ENCODE measurements at places on chromosomes 5 and 9. TPM values are rescaled to one million over a fixed set of nuclear protein-coding genes. Genes with fewer than 3 reads are reported as not detected.

DNA sequence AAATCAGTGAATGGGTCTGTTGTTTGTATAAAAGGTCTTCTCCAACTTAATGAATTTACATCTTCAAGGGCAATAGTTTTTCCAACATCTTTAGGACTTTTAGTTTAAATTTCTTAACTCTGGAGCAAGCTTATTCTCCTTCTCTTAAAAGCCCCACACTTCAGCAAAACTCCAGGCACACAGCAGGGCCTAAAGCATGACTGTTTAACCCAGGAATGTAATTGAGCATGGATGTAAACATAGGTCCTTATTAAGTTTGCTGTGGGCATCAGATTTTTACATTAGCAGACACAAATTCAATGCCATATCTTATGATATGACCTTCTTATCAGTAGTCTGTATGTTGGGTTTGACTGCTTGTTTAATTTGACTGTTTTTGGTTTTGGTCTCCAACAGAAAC, 78.9 kb downstream of the ABCA1 start:
- no peak for DNase-seq

- no peak for DNase-seq
These were observed 21.6 kb downstream of the LNPEP start for GRCh38 chr5:96957254-96958049.

GRCh38 chr9:35406183-35406959, 83.5 kb upstream of the RUSC2 start:
- no peak for DNase-seq

DNA sequence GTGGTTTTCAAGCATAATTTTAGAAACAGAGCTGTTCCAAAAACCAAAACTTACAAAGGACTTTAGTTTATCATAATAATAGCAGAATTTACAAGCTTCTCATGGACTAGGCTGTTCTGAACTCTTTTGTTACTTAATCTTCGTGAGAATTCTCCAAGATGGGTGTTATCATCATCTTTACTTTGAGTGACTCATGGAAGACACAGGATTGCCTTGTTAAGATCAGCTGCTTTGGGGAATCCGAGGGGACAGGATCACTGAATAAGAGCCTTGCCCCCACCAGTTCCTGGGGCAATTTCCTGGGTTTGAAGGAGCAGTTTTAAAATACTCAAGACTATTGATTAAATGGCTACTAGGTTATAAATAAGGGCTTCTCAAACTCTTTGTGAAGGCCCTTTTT, 80.5 kb downstream of the CFAP90 start:
- no peak for DNase-seq

DNA sequence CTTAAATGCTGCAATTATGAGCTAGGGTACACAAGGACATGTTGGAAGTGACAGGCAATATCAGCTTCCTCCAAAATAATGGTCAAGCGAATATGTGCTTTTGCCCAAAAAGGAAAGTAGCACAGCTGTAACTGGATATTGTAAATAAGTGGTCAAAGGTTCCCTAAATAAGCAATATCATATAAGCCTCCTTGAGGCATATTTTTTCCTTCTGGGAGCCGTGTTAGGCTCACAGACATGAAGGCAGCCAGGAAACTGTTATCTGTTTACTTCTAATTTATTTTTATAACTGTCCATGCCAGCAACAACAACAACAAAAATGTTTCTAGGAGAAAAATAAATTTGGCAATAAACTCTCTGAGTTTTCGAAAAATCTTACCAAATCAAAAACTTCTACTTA, 648.3 kb downstream of the PDE4D start:
- no peak for DNase-seq

DNA sequence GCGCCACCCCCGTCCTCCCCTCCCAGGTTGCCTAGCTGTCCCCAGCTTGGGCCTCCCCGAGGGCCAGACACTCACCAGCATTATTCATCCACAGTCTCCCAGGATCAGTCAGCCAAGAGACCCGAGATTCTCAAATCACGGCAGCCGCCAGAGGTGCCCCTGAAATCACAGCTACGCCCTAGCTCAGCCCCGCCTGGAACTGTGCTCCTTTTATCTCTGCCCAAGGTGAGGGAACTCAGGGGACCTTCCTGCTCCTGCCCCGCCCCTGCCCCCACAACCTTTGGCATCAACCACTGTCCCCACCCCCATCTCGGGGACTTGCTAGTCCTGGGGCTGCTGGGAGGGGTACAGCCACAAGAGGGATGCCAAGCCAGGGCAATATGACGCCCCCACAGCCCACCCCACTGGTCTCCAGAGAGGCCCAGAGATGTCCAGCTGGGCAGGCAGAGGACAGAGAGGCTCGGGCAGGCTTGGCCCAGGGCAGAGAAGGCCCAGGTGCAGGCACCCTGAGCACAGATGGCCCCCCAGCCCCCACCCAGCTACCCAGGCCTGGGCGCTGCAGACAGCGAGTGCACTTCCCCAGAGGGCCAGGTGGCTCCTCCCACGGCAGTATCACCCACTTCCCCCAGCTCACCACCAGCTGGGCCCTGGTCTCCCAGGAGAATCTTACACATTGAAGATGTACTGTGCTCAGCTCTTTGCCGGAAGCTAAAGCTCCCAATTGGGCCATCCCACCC, at the start of gene FUT7:
Gene FUT7 (minus strand): TSS at position 185 of the 737 bp plus-strand sequence. CDS start 97 bp downstream, at position 88.
- DNase-seq = no peak

GRCh38 chr5:1018596-1018995, 10.0 kb downstream of the NKD2 start:
- DNase-seq = no peak

GRCh38 chr9:90891308-90892040, 89.9 kb downstream of the SYK start:
- no peak for DNase-seq

GRCh38 chr9:26131886-26132285, 453.6 kb upstream of the TUSC1 start:
- DNase-seq = no peak

- no peak for DNase-seq
These were observed 553.3 kb upstream of the SGCD start for GRCh38 chr5:155773680-155774079.

CRB2 gene
- total RNA-seq = not detected

NIPSNAP3A gene
- total RNA-seq = 25.1 TPM

EGFLAM gene
- 132 TPM for total RNA-seq

AGXT2 gene
- not detected for total RNA-seq

Measured in mesenteric fat pad (tissue), 1 donor.